Hematopoietic multipotent progenitor cell treated with erythropoietin and hydrocortisone succinate and interleukin-3 and kit ligand, for 8 days (in vitro differentiated cells): ENCODE measurements at places on chromosomes 2 and 18.

GRCh38 chr18:55907453-55908175 lies 319.6 kb upstream of the TCF4 start:
- no peak for DNase-seq

GRCh38 chr2:161138429-161138828 lies 21.8 kb upstream of the TANK start:
- DNase-seq, result peak; percentile 12

GRCh38 chr2:18428516-18428915 lies 131.9 kb downstream of the RDH14 start:
- no peak for DNase-seq

DNA sequence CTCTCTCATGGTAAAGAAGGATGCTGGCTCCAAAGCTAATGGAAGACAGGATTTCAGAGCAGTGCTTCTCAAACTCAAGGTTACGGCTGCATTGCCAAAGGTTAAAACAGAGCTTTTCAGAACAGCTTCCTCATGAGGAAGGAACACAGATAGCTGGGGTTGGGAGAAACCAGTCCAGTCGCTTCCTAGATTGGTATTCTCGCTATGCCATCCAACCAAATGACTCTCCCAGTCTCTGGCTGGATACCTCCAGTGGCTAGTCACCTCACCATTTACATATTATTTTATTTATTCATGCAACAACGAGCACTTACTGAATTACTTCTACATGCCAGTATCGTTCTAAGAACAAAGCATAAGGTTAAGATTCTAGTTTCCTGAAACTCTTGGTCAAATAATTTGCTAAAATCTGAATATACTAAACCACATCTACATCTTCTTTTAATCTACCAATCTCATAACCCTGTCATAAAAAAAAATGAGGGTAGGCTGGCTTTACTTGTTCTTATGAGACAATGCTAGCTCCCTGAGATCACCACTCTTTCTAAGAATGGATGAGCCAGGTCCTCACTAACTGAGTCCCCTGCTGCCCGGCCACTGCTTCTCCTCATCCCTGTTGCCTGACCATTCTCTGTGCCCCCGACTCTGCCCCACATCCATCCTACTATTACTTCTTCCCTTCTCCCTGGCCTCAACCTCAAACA lies 20.4 kb downstream of the KDSR start:
- DNase-seq, result no peak

DNA sequence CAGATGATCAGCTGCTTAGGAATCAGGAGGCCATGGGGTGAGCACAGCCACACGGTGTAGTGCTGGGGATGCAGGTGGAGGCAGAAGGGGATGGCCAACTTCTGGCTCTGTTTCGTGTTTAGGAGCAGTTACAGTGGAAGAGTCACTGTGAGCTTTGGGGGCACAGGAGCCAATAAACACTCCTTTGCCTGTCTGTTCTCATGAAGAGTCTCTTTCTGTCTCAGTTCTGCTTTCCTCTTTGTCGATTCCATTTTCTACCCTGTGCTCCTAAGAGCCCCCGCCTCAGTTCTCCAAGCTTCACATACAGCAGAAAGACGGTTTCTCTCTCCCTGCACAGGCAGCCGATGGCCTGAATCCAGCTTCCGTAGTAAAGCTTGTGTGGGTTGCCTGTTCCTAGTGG lies 21.0 kb upstream of the RRM2 start:
- DNase-seq, result no peak

DNA sequence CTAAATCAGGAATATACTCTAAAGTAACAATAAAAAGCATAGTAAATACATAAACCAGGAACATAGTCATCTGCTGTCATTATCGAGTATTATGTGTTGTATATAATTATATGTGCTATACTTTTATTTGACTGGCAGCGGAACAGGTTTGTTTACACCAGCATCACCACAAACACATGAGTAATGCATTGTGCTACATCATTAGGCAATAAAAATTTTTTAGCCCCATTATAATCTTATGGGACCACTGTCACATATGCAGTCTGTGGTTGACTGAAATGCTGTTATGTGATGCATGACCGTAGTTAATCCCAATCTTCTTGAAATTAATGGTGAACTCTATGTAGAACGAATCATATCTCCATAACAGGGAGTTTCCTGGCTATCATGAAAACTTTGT lies 136.7 kb upstream of the ZFP36L2 start:
- no peak for DNase-seq

DNA sequence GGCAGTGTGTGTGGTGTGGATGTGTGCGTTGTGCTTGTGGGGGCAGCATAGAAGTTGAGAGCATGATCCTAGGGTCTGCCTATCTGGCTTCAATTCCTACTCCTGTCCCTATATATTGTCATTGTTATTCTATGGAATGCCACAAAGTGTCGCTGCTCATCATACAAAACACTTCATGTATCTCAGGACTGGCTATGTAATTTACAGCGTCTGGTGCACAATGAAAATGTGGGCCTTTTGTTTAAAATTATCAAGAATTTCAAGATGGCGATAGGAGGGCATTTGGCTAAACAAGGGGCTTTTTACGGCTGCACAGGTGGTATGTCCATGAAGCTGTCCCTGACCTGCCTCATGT lies 3.4 kb downstream of the SERPINB2 start:
- DNase-seq, result peak; percentile 11

DNA sequence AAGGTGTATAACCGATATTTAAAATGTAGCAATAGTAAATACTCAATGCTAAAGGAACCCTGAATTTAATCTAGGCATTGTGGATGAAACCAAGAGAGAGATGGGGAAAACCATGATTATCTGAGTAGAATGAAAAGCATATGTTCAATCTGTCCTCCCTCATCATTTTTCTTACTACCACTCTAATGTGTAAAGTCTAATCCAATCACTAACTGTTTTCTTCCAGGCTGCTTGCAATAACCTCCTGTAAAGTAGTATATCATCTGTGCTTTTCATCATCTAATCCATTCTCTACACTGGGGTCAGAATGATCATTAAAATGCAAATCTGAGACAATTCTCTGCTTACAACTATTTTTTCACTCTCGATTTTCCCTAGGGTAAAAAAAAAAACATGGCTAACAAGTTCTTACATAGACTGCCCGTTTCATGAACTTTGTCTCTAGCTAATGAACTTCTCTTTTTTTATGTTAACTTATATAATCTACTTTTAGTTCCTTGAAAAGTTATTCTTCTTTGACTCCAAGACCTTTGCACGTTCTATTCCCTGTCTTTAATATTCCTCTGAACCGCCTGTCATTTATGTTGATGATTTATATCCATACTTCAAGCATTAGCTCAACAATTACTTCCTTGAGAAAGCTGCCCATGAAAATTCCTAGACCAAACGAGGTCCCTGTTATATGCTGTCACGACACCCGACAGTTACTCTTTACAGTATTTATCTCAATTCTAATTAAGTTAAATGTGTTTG lies 94.7 kb upstream of the SLC8A1 start:
- DNase-seq, result no peak

DNA sequence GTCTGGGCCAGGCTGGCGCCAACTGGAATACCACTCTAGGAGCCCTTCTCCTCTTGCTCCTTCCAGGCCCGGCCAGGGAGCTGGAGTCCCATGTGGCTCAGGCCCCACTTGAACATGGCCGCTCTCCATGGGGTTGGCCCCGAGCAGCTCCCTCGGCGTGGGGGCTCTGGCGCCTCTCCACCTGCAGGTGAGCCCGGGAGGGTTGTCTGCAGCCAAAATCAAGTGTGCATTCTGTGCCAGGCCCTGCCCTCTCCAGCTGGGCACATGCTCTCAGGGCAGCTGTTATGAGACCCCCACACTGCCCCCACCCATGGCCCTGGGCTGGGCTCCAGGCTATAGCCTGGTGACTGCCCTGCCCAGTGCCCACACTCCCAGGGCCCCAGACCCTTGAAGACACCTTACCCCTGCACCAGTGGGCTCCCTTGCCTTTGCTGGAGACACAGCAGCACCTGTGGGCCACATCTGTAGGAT lies 45.8 kb upstream of the HS6ST1 start:
- DNase-seq, result no peak

DNA sequence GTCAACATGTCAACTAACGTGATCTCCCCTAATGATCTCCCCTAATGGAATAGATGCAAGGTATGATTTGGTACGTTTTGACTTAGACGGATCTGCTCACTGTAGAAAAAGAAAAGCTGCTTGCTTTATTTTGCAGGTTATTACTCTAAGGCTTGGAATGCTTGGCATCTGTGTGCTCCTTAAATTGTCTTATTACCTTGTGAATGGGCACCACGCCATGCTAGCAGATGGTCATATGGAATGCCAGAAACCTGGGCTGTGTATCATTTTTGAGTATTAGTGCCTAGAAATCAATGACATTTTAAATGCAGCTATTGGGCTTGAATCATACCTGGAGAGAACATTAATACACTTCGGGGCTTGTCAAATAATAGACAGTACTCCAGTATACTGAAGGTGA lies 16.5 kb upstream of the FIGN start:
- no peak for DNase-seq

GRCh38 chr2:230864122-230864604 lies 579 bp upstream of the ITM2C start:
- no peak for DNase-seq

GRCh38 chr2:62774555-62775366 lies 69.2 kb downstream of the EHBP1 start:
- peak; percentile 65 for DNase-seq

DNA sequence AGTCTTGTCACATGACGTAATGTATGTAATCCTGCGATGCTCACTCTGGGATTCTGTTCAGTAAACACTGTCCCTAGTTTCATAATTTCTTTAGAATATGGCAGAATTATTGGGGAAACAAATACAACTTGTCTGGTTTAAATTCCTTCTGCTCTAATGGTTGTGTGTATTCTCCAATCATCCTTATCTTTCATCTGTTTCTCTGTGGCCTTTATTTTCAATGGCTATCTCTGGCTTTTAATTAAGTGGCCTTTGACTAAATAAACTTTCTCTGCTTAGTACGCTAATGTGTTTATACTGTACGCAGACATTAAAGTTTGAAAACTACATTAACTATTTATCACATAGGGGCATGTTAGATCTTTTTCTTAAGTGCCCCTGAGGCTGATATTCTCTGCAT lies 40.9 kb downstream of the CDH7 start:
- DNase-seq, result no peak
